Frontal cortex (tissue), 4 donors: ENCODE measurements at places on chromosomes 13 and 19. TPM values are rescaled to one million over a fixed set of nuclear protein-coding genes. Genes with fewer than 3 reads are reported as not detected.

The ACP7 gene
- not detected for total RNA-seq

The GTPBP3 gene
- 11.8 TPM for total RNA-seq

DNA sequence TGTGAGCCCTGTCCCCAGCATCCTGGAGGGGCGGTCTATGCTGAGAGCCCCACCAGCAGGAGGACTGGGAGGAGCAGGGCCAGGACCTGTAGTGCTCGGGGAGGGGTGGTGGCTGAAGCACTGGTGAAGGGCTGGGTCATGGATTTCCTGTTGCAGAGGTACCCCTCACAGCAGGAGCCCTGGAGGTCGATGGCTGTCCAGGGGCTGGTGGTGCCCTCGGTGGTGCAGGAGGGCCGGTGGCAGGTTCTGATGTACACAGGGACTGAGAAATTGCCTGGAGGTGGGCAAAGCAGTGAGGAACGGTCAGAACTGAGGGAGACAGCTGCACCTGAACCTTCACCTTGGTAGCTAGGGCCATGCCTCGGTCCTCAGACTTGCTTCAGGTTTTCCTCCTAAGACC lies 4.7 kb downstream of the LYPD5 start:
- no peak for DNase-seq

The CDC16 gene
- 40.8 TPM for total RNA-seq

The APOC4 gene
- total RNA-seq = not detected

The IGFLR1 gene
- total RNA-seq = 2.9 TPM

The UPK1A gene
- total RNA-seq = not detected

DNA sequence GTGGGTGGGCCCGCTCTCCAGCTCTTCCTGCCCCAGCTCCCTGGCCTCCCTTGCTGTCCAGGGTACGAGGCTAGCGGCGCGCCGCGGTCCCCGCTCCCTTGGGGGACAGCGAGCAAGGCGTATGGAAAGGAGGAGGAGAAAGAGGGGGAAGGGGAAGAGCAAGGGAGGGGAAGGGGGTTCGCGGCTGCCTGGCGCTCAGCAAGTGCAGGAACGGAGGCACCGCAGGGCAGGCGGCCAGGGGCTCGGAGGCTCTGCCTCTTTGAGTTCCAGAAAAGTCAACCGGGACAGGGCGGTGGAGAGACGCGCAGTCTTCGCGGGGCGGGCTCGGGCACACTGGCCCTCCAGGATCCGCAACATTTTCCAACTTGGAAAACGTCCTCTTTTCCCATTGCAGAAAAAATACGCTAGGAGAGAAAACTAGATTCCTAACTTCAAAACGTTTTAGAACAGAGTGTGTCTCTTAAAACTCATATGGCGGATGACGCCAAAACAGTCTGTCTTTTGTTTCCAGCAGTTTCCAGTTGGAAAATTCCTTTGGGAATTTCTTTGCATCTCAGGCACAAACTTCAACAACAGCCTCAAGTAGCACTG lies 23.1 kb upstream of the TNFRSF19 start:
- DNase-seq = no peak

The SLC10A2 gene
- total RNA-seq = under 0.01 TPM

- no peak for DNase-seq
Observed at GRCh38 chr13:35856084-35856483, 275.1 kb downstream of the DCLK1 start.

The GAS6 gene
- 20.4 TPM for total RNA-seq

DNA sequence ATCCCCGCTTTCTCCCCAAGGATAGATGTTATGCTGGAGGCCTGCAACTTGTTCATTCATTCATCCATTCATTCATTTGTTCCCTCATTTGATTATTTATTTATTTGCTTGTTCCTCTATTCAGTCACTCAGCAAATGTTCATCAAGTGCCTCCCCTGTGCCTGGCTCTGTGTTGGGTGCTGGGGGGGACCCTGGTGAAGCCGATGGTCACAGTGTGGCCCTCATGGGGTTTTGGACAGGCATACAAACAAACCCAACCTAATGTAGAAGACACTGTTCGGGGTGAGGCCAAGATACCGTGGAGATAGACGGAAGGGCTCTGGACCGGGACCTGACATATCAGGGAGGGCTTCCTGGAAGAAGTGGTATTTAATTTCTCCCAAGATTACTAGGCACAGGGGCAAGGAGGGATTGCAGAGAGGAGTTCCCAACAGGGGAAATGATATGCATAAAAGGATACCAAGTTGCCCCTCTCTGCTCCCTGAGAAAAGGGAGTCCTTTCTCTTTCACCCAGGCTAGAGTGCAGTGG lies 58.1 kb downstream of the ZNF536 start:
- no peak for DNase-seq

- no peak for DNase-seq
Observed at GRCh38 chr19:36997843-36998235, 80.4 kb upstream of the ZNF420 start.

GRCh38 chr13:98386637-98387036 lies 190.3 kb downstream of the STK24 start:
- DNase-seq = no peak

DNA sequence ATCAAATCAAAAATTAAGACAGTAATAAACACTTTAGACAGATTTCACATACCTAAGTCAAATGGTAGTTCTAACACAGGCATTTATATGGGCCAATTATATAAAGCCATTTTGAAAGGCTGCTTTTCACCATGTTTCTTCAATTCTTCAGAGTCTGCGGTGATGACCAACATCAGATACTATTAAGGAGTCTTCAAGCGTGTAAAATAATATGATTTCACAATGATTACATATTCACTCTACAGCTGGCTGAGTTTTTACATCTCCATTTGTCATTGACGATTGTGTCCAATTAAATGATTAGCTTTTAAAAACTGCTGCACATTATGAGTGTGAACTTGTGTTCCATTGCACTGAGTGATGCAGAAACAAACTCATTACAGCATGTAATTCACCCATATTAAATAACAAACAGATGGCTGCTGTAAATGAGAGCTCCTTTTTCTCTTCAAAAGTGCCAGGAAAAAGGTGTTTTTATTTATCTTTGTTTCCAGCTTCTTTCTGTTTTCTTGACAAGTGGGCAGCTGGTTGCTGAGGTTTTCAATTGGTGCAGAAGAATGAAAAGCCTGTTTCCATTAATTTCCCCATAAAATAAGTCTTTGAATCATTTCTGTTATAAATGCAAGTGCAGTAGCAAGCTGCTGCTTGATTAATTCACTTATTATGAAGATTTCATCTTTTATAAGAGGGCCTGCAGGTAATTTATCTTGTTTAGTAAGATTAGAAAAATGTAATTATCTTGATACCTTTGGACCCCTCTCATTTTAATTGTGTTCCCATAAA lies 676.1 kb upstream of the KLHL1 start:
- DNase-seq = no peak

DNA sequence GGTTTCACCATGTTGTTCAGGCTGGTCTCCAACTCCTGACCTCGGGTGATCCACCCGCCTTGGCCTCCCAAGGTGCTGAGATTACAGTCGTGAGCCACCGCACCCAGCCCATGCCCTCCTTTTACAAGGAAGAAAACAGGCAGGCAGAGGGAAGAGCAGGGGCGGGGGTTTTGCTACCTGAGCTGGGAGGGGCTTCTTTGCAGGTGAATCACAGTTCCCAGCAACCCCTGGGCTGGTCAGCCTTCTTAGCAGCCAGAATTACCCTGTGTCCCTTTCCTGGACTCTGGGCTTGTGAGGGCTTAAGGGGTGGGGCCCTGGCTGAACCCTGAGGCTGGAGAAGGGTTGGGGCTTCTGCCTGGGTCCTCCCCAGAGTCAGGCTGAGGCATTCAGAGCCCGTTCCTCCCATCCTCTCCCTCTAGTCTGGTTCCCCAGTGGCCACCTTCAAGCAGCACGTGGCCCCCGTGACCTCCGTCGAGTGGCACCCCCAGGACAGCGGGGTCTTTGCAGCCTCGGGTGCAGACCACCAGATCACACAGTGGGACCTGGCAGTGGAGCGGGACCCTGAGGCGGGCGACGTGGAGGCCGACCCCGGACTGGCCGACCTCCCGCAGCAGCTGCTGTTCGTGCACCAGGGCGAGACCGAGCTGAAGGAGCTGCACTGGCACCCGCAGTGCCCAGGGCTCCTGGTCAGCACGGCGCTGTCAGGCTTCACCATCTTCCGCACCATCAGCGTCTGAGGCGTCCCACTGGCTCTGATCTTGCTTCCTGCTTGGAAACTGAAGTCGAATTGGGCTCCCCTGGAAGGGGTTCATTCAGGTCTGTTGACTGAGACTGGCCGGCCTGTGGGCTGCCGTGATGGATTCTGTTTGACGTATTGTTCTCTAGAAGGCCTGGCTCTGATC lies 2.8 kb upstream of the KCNJ14 start:
- DNase-seq = no peak

The C19orf67 gene
- not detected for total RNA-seq

DNA sequence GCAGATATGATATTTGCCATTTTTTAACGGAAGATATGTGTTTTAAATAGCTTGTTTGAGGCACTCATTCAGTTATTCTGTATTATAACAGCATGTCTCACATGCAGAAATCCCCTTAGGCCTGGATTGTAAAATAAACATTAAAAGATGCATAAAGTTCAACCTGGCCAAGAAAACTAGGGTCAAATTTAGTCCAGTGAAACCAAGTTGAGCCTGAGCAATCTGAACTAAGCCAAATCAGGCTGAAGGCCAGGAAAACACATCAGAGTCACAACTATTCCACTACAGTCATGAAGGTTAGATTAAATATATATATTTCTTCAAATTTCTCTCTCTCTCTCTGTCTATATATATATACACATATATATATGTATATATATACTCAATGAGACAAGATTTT lies 504.8 kb downstream of the SLITRK1 start:
- no peak for DNase-seq

The CGB3 gene
- not detected for total RNA-seq
